Pancreas (tissue), 10 donors: ENCODE measurements at places on chromosomes 2 and 18. TPM values are rescaled to one million over a fixed set of nuclear protein-coding genes. Genes with fewer than 3 reads are reported as not detected.

The TRIM43 gene
- not detected for total RNA-seq

The AQP12B gene
- 150 TPM for total RNA-seq

The CAVIN2 gene
- total RNA-seq, result 5.2 TPM

The PDE11A gene
- total RNA-seq, result 1.6 TPM

The ANKRD62 gene
- 2.8 TPM for total RNA-seq

The EML6 gene
- total RNA-seq, result 2.6 TPM

The EVX2 gene
- total RNA-seq, result not detected

The LAMA1 gene
- 0.39 TPM for total RNA-seq

The FTCDNL1 gene
- 3.2 TPM for total RNA-seq

The GCG gene
- total RNA-seq, result 470 TPM

The RTTN gene
- 5.4 TPM for total RNA-seq

The IL36A gene
- not detected for total RNA-seq

The CHRND gene
- total RNA-seq, result not detected

The ANKRD12 gene
- total RNA-seq, result 51.7 TPM
